Fibroblast of skin of scalp (primary cell): ENCODE measurements at places on chromosomes 5 and 9.

GRCh38 chr9:135060461-135061116, 26.9 kb upstream of the OLFM1 start:
- DNase-seq: no peak

DNA sequence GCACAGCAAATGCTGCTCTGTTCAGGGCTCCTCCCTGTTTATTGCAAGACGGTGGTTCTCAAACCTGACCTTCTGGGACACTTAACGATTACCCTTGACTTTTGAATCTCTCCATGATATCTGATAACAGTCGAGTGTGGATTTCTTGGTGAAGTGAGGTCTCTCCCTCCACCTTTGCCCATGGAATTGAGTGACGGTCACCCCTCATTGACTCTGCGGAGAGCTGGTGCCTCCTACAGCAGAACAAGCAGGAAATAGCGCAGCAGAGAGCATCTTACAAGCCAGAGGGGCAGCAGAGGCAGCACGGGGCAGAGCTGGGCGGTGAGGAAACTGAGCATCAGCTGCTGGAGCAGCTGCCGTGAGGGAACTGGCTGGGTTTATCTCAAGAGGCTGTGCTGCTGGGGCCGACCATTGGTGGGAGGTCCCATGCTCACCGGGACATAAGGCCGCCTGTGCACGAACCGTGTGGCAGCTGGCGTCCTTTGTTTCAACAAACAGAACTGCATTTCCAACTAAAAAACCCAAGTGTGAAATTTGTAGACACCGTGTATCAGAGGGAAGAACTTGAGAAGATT, 189.8 kb downstream of the MTRR start:
- no peak for DNase-seq

DNA sequence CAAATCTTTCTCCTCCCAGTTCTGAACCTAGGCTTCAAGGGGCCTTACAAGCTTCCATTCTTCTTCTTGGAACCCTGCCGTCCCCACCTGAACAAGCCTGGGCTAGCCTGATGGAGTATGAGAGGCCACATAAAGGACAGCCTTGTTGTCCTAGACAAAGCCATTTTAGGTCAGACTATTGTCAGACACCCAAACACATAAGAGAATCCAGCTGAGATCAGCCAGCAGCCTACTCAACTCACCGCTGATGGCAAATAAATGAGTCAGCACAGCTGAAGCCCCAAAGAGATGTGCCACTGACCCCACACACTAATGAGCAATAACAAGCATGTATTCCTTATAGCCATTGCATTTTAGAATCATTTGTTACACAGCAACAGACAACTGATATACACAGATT, 33.8 kb downstream of the SVEP1 start:
- DNase-seq: no peak

- no peak for DNase-seq
Observed at GRCh38 chr5:125487231-125487630, 740.8 kb upstream of the ZNF608 start.
